ENCODE measurements at places on chromosomes 4 and X.
A peak's percentile ranks its signal among the peaks of the same experiment; 100 is the strongest.

DNA sequence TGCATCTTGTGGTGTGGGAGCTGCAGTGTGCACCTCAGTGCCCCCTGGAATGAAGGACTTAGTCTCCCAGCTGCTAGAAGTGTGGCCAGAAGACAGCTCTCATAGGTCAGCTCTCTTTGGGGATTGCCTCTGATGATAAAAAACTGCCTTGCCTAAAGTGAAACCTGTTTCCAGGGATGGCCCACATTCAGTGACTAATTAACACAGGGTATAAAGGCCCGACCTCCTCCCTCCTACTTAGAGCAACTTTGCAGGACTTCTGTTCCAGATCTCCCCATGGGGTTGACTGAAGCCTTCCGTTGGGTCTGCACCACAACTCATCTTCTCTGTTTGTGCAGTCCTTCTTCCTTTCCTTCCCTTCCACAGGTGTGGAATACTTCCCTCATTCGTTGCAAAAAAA, 53.2 kb downstream of the SPINK2 start:
- no peak for DNase-seq

- DNase-seq = no peak
Observed at GRCh38 chr4:11263208-11263607, 165.5 kb downstream of the HS3ST1 start.

- no peak for DNase-seq
Observed at GRCh38 chr4:140054861-140055260, 99.1 kb downstream of the MAML3 start.

DNA sequence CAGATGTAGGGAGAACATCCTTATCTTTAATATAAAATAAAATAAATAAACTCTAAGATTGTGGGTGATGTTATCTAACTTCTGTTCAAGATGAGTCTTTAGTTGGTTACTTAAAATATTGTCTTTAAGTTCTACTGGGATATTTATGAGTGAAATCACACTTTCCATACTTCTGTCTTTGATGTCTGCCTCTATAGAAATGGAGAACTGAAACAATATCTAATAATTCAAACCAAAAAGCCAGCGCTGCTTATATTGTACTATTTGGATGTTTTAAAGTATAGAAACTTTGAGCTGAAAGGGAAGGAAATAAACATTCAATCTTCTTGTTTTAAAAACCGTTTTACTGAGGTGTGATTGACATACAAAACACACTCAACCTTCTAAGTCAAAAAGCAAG, 44.8 kb upstream of the RPS6KA3 start:
- DNase-seq = no peak

GRCh38 chr4:2340272-2341061, 78.0 kb downstream of the ZFYVE28 start:
- DNase-seq = no peak

DNA sequence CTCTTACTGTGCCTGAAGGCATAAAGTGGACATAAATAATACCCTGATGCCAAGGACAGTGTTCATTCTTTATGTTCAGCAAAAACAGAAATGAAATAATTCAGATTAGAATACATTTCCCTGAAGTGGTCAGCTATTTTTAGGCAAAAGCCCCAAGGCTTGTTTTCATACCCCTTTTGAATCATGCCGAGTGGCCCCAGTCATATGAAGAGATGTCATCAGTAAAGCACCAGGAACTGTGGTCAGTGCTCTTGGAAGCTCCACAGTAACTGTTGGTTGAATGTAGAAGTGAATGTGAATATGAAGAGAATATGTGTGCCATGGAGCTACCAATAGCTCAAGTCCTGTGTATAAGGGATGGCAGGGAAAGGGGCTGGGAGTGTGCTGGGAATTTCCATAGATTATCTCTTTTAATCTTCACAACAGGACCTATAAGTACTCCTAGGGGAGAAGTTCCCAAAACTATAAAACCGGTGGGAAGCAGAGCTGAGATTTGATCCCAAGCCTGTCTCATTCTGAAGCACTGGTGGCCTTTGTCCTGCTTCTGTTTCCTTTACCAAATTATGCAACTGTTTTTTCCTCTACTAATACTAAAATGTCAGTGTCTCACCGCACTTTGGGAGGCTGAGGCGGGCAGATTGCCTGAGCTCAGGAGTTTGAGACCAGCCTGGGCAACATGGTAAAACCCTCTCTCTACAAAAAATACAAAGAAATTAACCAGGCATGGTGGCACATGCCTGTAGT, 52.6 kb downstream of the FNIP2 start:
- DNase-seq = no peak

DNA sequence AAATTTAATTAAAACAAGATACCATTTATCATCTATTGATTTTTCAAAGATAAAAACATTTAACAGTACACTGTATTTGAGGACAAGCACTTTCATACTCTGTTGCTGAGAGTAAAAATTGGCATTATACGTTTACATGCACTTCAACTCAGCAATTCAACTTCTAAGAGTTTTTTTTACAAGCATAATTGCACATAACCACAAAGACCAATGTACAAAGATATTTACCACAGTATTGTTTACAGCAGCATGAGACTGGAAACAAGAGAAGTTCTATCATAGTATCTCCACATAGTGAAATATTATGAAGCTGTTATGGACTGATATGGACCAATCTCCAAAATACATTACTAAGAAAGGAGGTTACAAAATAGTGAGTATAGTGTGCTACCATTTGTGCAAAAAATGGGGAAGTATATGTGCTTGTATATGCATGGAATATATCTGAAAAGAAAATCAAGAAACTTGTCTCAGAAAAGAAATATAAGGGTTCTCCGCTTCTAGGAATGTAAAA, 10.9 kb downstream of the GAB3 start:
- no peak for DNase-seq

DNA sequence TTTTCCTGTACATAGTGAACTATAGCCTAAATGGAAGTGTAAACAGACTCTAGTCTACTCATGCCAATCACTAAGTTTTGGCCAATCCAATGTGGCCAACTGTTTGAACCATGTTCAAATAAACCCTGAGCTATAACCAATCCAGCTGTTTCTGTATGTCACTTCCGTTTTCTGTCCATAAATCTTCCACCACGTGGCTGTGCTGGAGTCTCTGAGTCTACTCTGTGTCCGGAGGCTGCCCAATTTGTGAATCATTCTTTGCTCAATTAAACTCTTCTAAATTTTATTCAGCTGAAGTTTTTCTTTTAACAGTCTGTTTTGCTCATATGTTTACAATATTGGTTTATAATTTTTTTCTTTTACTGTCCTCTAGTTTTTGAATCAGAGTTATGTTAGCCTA, 112.3 kb upstream of the BANK1 start:
- DNase-seq = no peak

DNA sequence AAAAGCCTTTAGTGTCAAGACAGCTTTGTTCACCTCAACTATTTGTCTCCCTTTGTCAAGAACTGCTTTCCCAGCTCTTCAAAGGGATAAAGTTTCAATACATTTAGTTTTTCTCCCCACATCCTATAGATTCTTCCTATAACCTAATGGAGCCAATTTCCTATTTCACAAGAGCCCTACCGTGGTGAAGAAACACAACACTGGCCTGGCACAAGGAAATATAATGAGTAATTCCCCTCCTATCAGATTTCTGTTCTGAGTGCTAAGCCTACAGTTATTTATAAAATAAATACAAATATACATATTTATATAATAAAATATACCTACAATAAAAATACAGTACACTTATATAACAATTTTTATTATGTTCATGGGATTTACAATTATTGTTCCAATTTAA, 89.9 kb downstream of the SHISA3 start:
- no peak for DNase-seq

DNA sequence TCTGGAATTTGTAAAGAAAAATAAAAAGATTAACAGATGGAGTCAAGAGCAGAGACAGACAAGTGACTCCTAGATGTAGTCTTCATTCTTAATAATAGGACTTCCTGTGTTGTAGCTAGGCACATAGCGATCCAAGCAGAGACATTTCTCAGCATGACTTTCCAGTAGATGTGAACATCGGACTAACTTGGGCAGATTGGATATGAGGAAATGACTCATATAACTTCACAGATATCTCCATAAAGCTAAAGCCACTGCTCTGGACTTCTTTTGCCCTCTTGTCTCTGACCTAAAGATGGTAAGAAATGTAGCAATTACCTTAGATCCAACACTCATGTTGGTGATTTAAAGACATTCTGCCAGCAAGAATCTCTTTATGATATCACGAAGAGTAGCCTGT, 131.7 kb downstream of the EPHA5 start:
- no peak for DNase-seq

- no peak for DNase-seq
Observed at GRCh38 chr4:23235628-23236390, 543.1 kb downstream of the GBA3 start.

- DNase-seq = no peak
Observed at GRCh38 chr4:125762537-125762936, 447.8 kb downstream of the FAT4 start.

- no peak for DNase-seq
Observed at GRCh38 chr4:151527699-151528098, 118.7 kb downstream of the FHIP1A start.

GRCh38 chrX:149512225-149512885, 7.2 kb upstream of the IDS start:
- peak; percentile 32 for DNase-seq

DNA sequence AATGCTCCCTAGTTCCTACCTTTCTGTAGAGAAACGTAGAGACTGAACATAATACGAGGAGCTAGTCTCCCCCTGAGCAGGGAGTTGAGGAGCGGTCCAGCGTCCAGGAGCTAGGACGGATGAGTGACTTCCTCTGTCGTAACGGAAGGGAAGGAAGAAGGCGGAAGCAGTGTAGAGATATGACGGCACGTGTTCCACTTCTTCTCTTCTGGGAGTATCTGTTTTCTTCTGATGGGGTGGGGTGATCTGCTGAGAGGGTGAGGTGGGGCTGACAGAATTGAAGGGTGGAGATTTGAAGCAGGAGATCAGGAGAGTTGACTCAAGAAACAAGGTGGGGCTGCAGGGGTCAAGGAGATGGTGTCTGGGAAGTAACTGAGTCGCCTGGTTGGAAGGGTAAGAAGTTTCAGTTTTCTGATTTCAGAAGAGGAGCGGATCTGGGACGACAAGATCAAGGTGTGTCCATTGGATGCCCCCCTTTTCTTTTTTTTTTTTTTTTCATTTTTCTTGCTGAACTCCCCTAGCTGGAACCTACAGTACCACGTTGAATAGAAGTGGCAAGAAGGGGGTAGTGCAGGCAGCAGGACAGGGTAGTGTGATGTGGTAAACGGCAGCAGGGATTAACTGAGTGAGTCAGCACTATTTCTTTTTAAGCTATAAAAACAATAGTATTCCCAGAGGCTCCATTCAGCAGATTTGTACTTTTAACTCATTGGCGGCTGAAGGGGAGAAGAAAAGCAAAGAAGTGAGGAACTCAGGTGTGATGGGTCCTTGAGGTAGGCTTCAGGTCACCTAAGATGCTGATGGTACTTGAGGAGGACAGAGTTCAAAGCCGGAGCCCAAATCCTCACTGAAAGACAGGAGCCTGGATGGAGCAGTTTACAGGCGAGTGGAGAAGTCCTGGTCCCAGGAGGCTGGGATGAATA, 50.8 kb upstream of the SETD7 start:
- no peak for DNase-seq
